Stimulated activated CD8-positive, alpha-beta memory T cell treated with anti-CD3 and anti-CD28 coated beads, Interleukin-4, amount 100 ng/mL, for 48 hours (primary cell): ENCODE measurements at places on chromosomes 11 and 22.

DNA sequence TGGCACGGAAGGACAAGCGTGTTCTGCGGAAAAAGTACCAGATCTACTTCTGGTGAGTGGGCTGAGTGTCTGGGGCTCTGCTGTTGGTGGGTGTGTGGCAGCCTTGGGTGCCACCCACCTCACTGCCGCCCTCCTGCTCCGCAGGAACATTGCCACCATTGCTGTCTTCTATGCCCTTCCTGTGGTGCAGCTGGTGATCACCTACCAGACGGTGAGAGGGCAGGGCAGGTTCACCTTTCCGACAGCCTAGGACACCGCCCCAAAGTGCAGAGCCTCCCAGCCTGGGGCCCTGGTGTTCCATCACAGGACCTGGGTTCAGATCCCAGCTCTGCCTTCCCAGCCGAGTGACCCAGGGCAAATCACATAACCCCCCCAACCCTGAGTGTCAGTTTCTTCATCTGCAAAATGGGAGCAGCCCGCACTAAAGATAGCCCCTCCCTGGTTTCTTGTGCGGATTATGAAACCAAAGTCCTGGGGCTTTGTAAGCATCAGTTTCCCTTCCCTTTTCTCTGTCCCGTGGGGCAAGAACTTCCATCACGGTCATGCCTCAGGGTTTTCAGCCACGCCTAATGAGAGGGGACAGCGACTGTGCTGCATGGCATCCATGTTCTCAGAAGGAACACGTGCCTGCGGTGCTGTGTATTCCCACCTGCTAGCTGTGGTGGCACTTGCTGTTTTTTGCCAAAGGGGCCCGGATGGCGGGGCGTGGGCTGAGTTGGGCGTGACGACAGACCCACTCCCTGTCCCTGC lies 9.8 kb upstream of the TAGLN start:
- no peak for DNase-seq

DNA sequence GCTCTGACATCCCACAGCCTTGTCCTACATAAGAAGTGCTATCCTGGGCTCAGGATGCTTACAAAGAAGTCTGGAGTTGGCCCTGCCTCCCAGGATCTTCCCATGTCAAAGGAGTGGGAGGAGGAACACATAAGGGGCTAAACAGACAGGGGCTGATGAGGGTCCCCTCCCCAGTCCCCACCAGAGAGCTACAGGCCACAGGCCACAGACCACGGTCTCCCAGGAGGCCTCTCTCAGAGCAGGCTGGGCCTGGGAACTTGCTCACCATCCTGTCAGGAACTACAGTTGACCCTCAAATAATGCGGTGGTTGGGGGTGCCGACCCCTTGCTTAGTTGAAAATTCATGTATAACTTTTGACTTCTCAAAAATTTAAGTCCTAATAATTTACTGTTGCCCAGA lies 315.5 kb downstream of the NTM start:
- no peak for DNase-seq

GRCh38 chr11:65113361-65113756 lies 1.7 kb downstream of the TM7SF2 start:
- no peak for DNase-seq

DNA sequence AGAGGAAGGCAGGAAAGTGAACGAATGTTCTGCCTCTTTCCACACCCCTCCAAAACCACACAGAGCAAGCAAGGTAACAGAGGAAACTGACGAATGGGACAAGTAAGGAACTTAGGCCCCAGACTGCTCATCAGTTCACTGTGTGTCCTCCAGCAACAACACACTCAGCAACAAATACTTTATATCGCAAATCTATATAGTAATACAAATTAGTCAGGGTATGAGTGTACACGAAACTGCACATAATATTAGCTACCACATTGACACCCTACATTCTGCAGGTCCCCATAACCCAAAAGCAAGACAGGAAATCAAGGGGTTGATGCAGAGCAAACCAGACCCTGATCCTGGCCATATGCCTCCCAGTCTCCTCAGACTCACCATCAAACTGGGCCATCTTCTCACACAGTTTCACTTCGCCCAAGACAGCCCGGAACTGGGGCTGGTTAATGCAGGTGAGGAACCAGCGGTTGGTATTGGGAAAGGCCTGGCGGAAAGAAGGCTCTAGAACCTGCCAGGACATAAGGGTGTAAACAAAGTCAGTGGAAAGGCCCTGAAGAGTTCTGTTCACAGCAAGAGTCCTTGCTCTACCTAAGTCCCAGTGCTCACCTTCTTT lies 6.6 kb downstream of the EEF1G start:
- no peak for DNase-seq

- DNase-seq: peak; percentile 72
Measured at GRCh38 chr22:36332623-36333332, 55.0 kb downstream of the MYH9 start.

- no peak for DNase-seq
Measured at GRCh38 chr22:19710020-19710768, 4.1 kb upstream of the SEPTIN5 start.

DNA sequence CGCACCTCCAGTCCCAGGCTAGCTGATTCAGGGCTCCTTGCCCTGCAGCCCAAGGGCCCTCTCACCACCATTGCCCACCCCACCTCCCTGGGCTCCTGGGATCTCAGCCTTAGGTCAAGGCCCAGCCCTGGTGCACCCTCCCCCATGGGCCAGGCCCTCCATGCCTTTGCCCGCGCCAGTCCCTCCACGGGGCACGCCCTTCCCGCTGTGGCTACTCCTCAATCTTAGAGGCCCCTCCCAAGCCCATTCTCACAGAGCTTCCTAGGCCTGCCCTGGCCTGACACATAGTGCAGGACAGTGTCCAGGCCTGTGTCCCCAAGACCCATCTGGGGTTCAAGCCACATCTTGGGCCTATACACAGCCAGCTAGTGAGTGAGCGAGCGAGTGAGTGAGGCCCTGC lies 6.9 kb downstream of the GP1BB start:
- no peak for DNase-seq

GRCh38 chr11:130787092-130787616 lies 129.1 kb downstream of the SNX19 start:
- no peak for DNase-seq

GRCh38 chr22:26564181-26564580 lies 25.8 kb downstream of the TPST2 start:
- DNase-seq: no peak
